ENCODE measurements at places on chromosomes 6 and 20. TPM values are rescaled to one million over a fixed set of nuclear protein-coding genes. Genes with fewer than 3 reads are reported as not detected.
A peak's percentile ranks its signal among the peaks of the same experiment; 100 is the strongest.

Gene NHSL1
- total RNA-seq: 0.26 TPM

Gene SOBP
- total RNA-seq: 0.09 TPM

Gene PHACTR1
- total RNA-seq: 0.26 TPM

Gene TPD52L1
- not detected for total RNA-seq

Gene KCNQ5
- 13.7 TPM for total RNA-seq

Gene GABRR1
- total RNA-seq: not detected

Gene RGS17
- not detected for total RNA-seq

DNA sequence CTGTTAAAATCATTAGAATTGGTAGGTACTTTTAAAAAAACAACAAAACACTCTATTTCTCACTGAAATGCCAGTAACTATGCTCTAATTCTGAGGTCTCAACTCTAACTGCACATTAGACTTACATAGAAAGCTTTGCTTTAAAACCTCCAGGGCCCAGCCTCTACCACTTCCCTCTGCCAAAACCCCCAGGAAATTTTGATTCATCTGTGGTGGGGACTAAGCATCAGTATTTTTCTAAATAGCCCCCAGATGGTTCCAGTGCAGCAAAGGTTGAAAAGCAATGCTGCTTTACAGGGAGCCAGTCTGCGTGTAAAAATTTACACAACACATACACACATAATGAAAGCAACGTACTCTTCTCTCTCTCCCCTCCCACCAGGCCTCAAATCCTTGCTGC is 3.8 kb downstream of the TBC1D32 start:
- no peak for DNase-seq
- no peak overlapping the region for H3K27ac ChIP-seq
- H3K4me3 ChIP-seq: no peak overlapping the region
- no peaks in the 10 kb centered on the region for H3K27me3 ChIP-seq

DNA sequence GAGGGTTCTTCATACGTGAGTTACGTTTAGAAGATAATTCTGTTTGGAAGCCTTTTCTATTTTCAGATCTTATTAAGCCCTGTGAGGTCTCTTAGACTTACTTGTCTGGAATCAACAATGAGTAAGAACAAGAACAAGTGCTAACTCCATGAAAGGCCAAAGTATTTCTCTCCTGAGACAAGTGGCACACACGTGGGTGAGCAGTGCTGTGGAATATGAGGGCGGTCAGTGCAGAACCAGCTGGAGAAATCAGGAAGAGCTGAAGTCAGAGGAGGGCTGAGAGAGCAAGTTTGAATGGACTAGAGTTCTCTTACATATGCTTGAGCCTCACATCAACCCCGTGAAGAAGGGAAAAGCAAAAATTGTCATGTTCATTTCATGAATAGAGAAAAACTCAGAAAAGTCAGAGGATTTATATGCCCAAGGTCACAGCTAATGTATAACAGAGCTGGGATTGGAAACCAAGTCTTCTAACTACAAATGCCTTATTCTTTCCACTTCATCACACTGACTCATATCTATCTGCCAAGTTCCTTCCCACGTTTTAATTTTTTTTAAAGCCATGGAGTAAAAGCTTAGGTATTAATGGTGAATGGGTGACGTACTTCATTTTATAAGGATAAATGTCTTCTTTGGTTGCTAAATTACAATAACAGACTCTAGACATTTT is 201.3 kb upstream of the DTNBP1 start:
- no peak overlapping the region for H3K27ac ChIP-seq
- no peak overlapping the region for H3K4me3 ChIP-seq
- H3K36me3 ChIP-seq: no peaks in the 10 kb centered on the region

DNA sequence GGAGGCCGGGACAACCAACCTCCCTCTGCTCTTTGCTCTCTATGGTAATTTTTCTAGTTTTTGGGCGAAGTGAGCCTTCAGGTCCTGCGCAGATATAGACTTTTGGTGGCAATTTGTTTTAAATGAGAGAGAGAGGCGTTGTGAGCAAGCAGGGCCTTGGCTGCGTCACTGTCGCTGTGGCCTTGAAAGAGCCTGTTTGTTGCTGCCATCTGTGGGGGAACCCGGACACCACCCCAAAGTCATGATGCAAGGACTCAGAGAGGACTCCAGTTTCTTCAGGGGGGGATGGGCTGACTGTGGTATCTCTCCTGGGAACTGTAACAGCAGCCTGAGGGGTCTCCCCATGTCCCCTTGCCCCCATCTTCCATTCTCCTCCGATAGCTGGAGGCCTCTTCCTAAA is 462.7 kb upstream of the SULF2 start:
- no peak overlapping the region for H3K4me3 ChIP-seq
- no peaks in the 10 kb centered on the region for H3K4me1 ChIP-seq
- peaks cover 2% of the 10 kb centered on the region for H3K27me3 ChIP-seq
- no peaks in the 10 kb centered on the region for H3K36me3 ChIP-seq
- no peak overlapping the region for H3K27ac ChIP-seq
- DNase-seq: no peak

- H3K4me3 ChIP-seq: no peak overlapping the region
- DNase-seq: no peak
- H3K27me3 ChIP-seq: no peaks in the 10 kb centered on the region
- H3K36me3 ChIP-seq: no peaks in the 10 kb centered on the region
- H3K27ac ChIP-seq: no peak overlapping the region
These were observed 10.1 kb upstream of the CFAP206 start for GRCh38 chr6:87397656-87398055.

GRCh38 chr6:158472447-158472846 is 87.4 kb upstream of the TMEM181 start:
- no peak overlapping the region for H3K27ac ChIP-seq
- peaks cover 7% of the 10 kb centered on the region for H3K36me3 ChIP-seq
- no peak for DNase-seq
- H3K4me3 ChIP-seq: no peak overlapping the region
- peaks cover 3% of the 10 kb centered on the region for H3K4me1 ChIP-seq
- no peaks in the 10 kb centered on the region for H3K27me3 ChIP-seq

- peaks cover 17% of the 10 kb centered on the region for H3K4me1 ChIP-seq
- DNase-seq: no peak
- no peak overlapping the region for H3K27ac ChIP-seq
- H3K27me3 ChIP-seq: peaks cover 14% of the 10 kb centered on the region
These were observed 3.5 kb upstream of the SLCO4A1 start for GRCh38 chr20:62638679-62639406.

- no peaks in the 10 kb centered on the region for H3K4me1 ChIP-seq
- no peak overlapping the region for H3K27ac ChIP-seq
- no peak overlapping the region for H3K4me3 ChIP-seq
- no peak for DNase-seq
- H3K27me3 ChIP-seq: no peaks in the 10 kb centered on the region
- peaks cover 76% of the 10 kb centered on the region for H3K36me3 ChIP-seq
These were observed 12.4 kb downstream of the CRNKL1 start for GRCh38 chr20:20039752-20040387.

- no peak overlapping the region for H3K27ac ChIP-seq
- DNase-seq: no peak
- peaks cover 11% of the 10 kb centered on the region for H3K27me3 ChIP-seq
- peaks cover 8% of the 10 kb centered on the region for H3K4me1 ChIP-seq
- no peaks in the 10 kb centered on the region for H3K36me3 ChIP-seq
- H3K4me3 ChIP-seq: peak overlapping the region; percentile 22
These were observed 91.7 kb upstream of the HDDC2 start for GRCh38 chr6:125393449-125393858.

GRCh38 chr6:452301-453067 is 60.9 kb downstream of the IRF4 start:
- H3K4me3 ChIP-seq: no peak overlapping the region
- peaks cover 43% of the 10 kb centered on the region for H3K4me1 ChIP-seq
- no peak for DNase-seq
- no peaks in the 10 kb centered on the region for H3K27me3 ChIP-seq
- peaks cover 11% of the 10 kb centered on the region for H3K36me3 ChIP-seq

GRCh38 chr6:43310134-43310533 is 1.5 kb upstream of the CRIP3 start:
- no peak overlapping the region for H3K4me3 ChIP-seq
- H3K36me3 ChIP-seq: no peaks in the 10 kb centered on the region
- no peak for DNase-seq

- H3K27me3 ChIP-seq: no peaks in the 10 kb centered on the region
- H3K27ac ChIP-seq: peak overlapping the region; percentile 86
- H3K36me3 ChIP-seq: peaks cover 72% of the 10 kb centered on the region
- H3K4me3 ChIP-seq: peak overlapping the region; percentile 76
- no peak for DNase-seq
- peaks cover 52% of the 10 kb centered on the region for H3K4me1 ChIP-seq
These were observed 39.4 kb downstream of the TRAF3IP2 start for GRCh38 chr6:111566222-111566734.

GRCh38 chr6:28543651-28544610 is 18.2 kb downstream of the GPX5 start:
- DNase-seq: peak; percentile 68
- peak overlapping the region; percentile 80 for H3K4me3 ChIP-seq
- H3K27ac ChIP-seq: no peak overlapping the region
- peaks cover 61% of the 10 kb centered on the region for H3K27me3 ChIP-seq

- no peak overlapping the region for H3K4me3 ChIP-seq
- no peak overlapping the region for H3K27ac ChIP-seq
- H3K4me1 ChIP-seq: no peaks in the 10 kb centered on the region
- H3K36me3 ChIP-seq: no peaks in the 10 kb centered on the region
These were observed 103.9 kb downstream of the ALDH8A1 start for GRCh38 chr6:134846031-134846430.

DNA sequence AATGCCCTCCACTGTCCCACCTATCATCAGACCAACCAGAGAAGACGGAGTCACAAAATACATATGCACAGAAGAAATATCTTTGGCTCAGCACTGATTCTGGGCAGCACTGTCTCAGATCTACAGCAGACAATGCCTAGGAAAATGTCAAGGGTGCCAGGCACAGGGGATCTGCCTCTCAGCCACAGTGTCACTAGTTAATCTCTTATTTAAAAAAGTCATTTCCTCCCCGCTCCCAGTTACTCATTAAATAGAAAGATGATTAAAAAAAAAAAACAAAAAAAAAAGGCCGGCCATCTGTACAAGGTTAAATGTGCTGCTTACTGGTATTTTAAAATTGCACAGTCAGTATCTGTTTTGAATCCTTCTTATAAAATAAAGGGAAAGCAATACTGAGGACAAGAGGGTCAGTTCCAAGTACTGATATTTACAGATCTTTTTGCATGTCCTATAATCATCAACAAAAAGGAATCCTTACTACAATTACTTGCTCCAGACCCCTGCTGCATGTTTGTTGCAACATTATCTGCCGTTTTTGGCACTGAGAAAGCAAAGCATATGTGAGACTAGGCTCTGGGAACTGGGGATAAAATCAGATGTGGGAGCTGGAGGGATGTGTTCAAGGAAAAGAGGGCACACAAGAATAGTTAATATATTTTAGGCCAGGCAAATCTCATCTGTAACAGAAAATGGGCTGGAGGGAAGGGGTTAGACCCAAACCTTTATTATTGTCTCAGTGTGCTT is 299.3 kb downstream of the KIF16B start:
- H3K4me3 ChIP-seq: no peak overlapping the region
- H3K4me1 ChIP-seq: no peaks in the 10 kb centered on the region
- DNase-seq: no peak
- no peaks in the 10 kb centered on the region for H3K27me3 ChIP-seq
- no peak overlapping the region for H3K27ac ChIP-seq
- no peaks in the 10 kb centered on the region for H3K36me3 ChIP-seq

DNA sequence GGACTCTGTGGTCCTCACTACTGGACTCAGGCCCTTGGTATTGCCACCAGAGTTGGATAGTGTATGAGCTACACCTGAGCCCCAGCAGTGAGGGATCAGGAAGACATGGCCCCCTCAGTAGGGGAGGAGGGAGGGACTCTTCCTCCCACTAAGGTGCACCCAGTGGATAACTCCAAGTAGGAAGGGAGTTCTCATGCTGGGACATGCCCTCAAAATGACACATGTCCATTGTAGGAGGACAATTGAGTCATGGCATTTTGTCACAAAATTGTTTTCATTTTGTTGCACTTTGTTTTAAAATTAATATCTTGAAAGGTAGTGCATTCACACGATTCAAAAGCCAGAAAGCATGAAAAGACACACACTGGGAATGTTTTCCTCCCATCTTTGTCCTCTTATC is 127.2 kb downstream of the FOXO3 start:
- no peak overlapping the region for H3K4me3 ChIP-seq
- no peak for DNase-seq
- H3K27ac ChIP-seq: no peak overlapping the region

DNA sequence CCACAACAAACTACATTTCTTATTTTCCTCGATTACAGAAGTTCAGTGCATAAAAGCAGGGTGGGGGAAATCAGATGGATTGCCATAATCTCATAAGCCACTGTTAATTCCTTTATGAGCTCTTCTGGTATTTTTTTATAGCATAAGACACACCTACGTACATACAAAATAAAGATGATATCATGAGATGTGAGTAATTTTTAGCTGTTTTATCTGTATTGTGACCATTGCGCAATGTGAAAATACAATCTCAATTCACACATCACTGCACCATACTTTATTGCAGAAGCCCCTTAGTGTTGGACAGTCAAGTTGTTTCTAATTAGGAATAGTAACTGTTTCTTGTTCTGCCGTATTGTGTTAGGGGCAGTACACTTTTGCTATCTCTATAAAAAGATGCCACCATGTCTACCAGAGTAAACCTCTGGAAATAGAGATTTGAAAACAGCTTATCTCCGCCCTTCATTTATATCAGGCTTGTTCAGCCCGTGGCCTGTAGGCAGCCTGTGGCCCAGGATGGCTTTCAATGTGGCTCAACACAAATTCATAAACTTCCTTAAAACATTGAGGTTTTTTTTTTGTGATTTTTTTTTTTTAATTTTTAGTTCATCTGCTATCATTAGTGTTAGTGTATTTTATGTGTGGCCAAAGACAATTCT is 90.4 kb downstream of the FARS2 start:
- H3K27ac ChIP-seq: no peak overlapping the region
- no peak for DNase-seq
- no peak overlapping the region for H3K4me3 ChIP-seq
- H3K36me3 ChIP-seq: no peaks in the 10 kb centered on the region

GRCh38 chr6:57283106-57283505 is 34.3 kb upstream of the PRIM2 start:
- DNase-seq: no peak
- no peak overlapping the region for H3K27ac ChIP-seq
- peaks cover 9% of the 10 kb centered on the region for H3K27me3 ChIP-seq

DNA sequence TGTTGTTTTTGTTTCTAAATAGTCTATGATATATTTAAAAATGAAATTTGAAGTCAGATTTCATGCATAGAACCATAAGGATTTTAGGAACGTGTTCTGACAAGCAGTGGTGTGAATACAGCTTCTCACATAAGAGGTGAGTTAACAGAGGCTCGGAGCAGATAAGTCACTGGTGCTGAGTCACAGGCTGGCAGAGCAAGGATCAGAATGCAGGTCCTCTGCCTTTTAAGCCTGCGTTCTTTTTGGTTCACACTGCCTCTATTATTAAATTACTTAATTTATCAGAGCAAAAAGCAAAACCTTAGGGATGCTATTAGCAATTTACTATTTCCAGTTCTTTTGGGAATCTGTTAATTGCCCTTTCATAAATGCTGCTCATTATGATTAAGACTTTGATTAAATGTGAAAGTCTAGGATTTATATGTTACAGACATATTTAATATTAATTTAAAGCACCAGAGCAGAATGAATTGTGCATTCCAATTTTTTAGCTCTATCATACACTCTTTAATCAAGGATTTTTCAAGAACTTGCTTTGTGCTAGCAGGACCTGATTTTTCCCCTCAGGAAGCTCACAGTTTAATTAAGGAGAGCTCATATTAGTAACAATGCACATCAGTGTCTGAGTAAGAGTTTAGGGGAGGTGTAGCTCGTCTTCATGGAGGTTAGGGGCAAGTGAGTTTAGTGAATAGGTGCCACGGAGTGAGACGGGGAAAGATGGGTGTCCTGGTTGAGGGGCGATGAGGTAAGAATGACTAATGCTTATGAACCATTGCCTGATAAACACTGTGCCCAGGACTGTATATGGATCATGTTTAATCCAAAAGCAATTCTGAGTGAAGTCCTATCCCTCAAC is 212.7 kb upstream of the AGPAT4 start:
- H3K4me3 ChIP-seq: no peak overlapping the region
- no peaks in the 10 kb centered on the region for H3K36me3 ChIP-seq
